ENCODE measurements at places on chromosomes 6 and 20.

DNA sequence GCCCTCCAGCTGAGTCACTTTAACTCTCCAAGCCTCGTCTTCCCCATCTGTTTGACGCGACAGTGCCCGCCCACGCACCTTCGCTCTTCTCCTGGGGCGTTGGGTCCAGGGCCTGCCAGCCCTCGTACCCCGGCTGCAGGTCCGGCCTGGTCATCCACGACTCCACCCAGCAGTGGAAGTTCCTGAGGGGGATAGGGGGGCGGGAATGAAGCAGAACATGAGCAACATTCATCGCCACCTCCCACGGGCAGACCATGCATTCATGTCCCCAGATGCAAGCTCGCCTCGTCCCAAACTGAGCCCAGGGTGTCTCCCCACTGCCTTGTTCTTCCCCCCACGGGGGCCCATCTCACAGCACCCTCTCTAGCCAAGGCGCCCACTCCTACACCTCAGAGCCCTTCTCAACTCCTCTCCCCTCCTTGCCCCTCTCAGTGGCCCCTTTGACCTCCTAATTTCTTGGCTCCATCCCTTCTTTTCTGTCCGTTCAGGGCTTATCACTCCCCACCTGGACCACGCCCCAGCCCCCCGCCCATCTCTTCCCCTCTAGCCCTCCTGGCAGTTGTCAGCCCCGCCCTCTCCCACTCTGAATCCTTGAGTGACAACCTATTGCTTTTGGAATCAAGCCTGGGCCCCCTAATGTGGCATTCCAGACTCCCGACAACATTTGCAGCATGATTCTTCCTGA is 23.7 kb downstream of the TGM2 start:
- no peak for DNase-seq

GRCh38 chr6:109336221-109336961 is 45.9 kb downstream of the CD164 start:
- no peak for DNase-seq

- no peak for DNase-seq
Observed at GRCh38 chr6:39254999-39255535, 25.8 kb upstream of the KCNK5 start.

DNA sequence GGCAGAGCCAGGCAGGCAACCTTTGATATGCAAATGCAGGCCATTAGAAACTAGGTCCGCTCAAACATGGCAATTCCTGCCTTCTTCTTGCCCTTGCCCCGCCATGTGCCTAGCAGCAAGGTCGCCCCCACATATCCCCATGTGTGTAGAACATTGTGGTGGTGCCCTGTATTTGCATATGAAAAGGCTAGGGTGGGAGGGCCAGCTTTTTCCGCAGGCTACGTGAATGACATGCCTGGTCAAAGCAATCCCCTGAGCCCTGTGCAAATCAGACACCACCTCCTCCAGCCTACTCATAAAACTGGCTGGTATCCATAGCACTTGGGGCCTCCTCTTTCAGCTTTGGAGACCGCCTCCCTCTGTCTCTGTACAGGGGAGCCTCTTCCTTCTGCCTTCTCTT is 31.6 kb downstream of the GSTA2 start:
- no peak for DNase-seq

- DNase-seq = peak; percentile 9
Observed at GRCh38 chr6:28648035-28648877, 122.6 kb downstream of the GPX5 start.

- DNase-seq = no peak
Observed at GRCh38 chr6:69542494-69542893, 254.3 kb downstream of the LMBRD1 start.

DNA sequence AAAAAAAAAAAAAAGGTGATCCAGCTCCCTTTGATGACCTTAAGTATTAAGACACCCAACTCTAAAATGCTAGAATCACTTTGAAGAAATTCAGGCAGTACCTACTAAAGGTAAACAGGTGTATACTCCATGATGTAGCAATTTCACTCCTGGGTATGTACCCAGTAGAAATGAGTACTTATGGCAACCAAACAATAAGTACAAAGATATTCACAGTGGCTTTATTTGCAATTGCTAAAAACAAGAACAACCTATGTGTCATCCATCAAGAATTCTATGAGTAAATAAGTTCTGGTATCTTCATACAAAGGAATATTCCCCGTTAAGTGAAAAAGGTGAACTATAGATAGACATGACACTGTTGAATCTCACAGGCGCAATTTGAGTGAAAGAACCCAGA is 29.4 kb downstream of the MDGA1 start:
- no peak for DNase-seq

DNA sequence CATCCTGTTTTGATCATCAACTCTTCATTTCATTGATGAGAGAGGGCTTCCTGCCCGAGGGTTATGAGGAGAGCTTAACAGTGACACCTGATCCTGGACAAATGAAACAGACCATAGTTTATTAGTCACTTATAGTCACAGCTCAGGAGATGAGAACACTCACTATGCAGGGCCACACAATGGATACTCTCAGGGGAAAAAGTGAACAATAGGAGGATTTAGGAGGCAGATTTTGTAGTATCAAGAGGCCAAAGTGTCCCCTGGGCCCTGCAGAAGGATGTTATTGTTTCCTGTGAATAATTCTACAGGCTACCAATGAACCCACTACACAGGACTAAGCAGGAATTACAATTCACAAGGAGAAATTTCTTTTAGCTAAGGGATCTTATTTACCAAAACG is 772.8 kb upstream of the MAN1A1 start:
- no peak for DNase-seq

DNA sequence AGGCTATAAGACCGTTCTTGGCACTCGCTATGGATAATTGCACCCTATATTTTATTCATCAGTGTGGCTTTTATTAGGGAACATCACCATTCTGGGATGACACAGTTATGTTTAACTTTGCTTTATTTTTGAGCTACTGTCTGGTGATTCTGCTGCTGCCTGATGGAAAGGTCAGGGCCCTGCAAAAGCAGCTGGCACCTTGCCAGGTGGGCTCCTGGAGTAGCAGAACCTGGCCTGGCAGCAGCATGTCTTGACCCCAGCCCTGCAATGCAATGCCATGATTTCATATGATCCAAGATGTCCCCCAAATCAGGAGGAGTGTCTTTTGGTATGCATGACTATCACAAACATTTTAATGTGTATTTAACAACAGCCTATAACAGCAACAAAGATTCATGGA is 228.4 kb upstream of the RSPO3 start:
- no peak for DNase-seq
